CD4-positive, alpha-beta T cell (primary cell): ENCODE measurements at places on chromosomes 4 and X.

GRCh38 chrX:136585960-136586359 lies 53.9 kb downstream of the VGLL1 start:
- no peak for DNase-seq

GRCh38 chrX:21779095-21779494 lies 21.2 kb upstream of the SMPX start:
- no peak for DNase-seq

GRCh38 chr4:143252478-143252877 lies 67.8 kb downstream of the USP38 start:
- no peak for DNase-seq

DNA sequence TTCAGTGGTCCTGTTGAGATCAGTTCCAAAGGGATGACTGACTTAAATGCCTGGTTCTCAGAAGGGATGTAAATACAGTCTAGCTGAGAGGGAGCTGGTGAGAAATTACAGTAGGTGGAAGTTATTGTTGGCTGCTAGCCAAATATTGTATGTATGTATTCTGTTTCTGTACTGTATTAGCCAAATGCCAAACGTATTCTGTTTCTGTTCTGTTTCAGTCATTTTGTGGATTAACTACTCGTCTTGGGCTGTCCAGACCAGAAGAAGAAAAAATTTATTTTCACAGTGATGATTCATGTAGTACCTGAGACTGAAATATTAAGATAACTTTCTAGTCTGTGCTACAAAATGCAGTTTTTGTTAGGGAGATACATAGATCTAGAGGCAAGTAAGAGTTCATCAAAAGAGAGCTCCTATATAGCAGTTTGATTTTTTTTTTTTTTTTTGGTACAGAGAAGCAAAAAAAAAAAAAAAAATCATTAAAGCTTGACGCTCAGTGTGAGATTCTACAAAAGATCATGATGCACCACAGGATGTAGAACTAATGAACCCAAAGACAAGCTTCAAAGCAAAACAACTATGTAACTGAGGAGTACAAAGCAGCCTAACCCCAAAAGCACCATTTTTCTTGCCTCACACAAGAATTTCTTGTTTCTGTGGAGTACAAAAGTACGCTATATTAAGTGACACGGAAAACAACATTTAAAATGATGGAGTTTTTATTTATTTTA lies 54.8 kb downstream of the CASP6 start:
- DNase-seq, result no peak

DNA sequence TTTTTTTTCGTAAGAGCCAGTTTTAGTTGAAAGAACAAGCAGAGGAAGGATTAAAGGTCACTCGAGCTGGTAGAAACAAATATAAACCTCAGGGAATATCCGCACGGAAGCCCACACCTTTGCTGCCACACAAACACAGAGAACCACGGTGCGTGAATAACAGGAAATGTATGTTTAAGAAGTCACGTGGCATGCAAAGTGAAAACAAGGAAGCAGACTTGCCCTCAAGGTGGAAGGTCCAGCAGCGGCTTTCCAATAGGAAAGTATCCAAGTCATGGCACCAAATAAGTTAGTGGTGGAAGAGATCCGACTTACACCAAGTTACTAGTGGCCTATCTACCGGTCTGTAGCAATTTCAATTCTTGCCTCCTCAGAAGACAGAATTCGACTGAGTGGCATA lies 215.5 kb downstream of the HHIP start:
- no peak for DNase-seq

- no peak for DNase-seq
Measured at GRCh38 chr4:188960411-188961093, 821.3 kb downstream of the TRIML1 start.

GRCh38 chrX:17860179-17860780 lies 818 bp downstream of the RAI2 start:
- no peak for DNase-seq

DNA sequence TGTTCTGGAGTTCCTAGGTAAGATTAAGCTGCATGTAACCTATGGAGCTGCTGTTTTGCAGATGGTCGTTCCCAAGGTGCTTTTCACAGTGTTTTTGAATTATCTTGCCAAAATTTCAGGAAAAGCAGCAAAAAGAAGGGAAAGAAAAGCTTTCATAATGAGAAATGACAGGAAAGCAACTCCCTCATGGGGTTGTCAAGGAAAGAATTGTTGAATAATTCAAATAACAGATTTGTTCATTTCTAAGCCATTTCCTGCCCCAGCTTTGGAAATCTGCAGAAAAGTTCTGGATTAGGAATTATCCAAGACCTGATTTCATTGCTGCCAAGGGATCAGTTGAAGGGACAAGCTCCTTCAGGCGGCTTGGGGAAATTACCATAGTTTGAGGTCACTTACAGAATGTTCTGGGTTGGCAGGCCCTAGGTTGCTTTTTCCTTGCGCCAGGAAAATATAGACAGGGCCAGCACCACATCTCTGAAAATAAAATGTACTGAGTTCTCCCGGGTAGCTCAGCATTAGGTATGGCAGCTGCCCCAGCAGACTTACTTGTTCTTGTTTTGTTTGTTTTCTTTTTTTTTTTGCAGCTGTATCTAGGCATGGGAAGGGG lies 354.7 kb downstream of the STIM2 start:
- no peak for DNase-seq

- no peak for DNase-seq
Measured at GRCh38 chr4:30950737-30951136, 230.6 kb downstream of the PCDH7 start.

GRCh38 chrX:16745659-16746058 lies 26.2 kb downstream of the SYAP1 start:
- no peak for DNase-seq

DNA sequence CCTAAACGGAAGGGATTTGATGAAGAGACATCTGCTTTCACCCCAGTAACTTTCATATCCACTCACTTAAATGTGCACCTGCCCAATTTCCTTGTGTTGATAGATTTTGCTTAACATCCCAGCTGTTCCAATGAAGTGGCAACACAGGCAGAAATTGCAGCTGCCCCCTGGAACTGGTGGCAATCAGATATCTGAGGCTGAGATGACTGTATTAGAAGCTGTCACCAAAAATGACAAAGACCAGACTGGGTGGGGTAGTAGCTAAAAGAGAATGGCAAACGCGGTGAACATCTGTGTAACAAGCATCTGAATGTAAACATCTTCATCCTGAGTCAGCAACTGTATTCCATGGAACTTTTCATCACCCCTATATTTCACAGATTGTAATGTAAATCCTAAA lies 17.1 kb downstream of the GABRA2 start:
- DNase-seq, result no peak

GRCh38 chrX:154775419-154776349 lies 13.0 kb downstream of the DKC1 start:
- no peak for DNase-seq

GRCh38 chr4:84684361-84684760 lies 101.4 kb downstream of the CDS1 start:
- DNase-seq, result no peak

- DNase-seq, result no peak
Measured at GRCh38 chrX:130120321-130120731, 10.0 kb upstream of the ELF4 start.

- peak; percentile 30 for DNase-seq
Measured at GRCh38 chrX:12894074-12895030, 12.1 kb upstream of the TLR8 start.

- DNase-seq, result no peak
Measured at GRCh38 chr4:147678796-147679549, 5.0 kb downstream of the PRMT9 start.

GRCh38 chr4:178811356-178811755 lies 1369.1 kb upstream of the AGA start:
- DNase-seq, result no peak

DNA sequence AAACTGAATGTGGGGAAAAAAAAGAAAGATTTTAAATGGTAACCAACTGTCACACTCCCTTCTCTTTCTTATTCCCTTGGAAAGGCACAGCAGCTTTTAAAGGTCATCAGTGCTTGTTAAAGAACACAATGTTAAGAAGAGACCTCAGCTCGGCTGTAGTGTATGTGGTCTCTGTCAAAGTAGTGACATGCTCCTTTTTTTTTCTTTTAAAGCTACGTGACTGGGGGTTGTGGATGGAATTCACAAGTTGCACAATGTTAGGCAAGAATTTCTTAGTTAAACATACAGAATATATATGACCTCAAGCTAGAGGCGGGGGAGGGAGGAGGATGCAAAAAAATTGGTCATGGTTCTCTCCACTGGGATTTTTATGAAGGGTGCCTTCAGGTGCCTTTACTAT lies 45.6 kb downstream of the OCRL start:
- no peak for DNase-seq

DNA sequence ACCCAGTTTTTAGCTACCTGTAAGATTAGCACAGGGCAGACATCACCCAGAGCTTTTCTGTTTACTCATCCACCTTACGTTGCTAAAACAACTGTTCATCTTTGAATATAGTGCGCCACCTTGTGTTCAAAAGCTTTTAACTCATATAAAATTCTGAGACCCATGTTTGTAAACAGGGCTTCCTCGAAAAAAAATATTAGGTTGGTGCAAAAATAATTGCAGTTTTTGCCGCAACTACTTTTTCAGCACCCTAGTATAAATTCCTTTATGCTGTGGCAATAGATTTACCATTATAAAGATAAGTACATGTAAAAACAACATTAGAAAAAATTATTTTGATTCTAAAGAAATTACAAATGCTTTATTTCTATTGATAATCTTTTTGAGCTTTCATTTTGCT lies 147.9 kb downstream of the LRBA start:
- no peak for DNase-seq

- DNase-seq, result no peak
Measured at GRCh38 chrX:11793734-11794133, 35.7 kb downstream of the MSL3 start.

- no peak for DNase-seq
Measured at GRCh38 chr4:157104541-157104940, 28.6 kb downstream of the GLRB start.

- DNase-seq, result no peak
Measured at GRCh38 chr4:132540797-132541196, 608.3 kb upstream of the PCDH10 start.

DNA sequence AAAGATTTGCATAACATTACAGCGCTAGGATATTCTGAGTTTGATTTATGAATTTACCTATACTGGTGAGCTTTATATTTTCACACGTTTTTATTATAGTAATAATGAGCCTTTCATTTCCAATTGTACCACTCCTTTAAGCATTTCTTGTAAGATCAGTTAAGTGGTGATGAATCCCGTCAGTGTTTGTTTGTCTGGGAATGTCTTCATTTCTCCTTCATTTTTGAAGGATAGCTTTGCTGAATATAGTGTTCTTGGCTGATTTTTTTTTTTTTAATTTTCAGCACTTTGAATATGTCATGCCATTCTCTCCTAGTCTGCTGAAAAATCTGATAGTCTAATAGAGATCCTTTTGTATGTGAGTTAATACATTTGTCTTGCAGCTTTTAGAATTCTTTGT lies 70.1 kb downstream of the IL15 start:
- DNase-seq, result no peak

DNA sequence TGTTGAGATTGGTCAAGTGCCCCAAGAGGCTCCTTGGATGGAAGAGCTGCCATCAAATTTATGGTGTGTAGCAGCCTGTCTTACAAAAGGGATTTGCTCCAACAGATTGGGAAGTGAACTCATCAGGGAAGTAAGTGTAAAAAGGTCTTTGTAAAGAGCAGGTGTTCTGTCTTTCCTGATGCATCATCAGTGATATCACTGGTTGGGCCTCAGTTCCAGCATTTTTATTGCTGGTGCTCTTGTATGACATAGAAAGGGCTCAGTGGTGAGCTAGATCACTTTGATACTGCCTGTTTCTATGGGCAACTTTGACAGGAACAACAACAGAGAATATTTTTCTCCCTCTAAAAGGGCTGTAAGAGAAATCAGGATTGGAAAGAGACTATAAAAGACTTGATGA lies 8.7 kb upstream of the GABRE start:
- no peak for DNase-seq

DNA sequence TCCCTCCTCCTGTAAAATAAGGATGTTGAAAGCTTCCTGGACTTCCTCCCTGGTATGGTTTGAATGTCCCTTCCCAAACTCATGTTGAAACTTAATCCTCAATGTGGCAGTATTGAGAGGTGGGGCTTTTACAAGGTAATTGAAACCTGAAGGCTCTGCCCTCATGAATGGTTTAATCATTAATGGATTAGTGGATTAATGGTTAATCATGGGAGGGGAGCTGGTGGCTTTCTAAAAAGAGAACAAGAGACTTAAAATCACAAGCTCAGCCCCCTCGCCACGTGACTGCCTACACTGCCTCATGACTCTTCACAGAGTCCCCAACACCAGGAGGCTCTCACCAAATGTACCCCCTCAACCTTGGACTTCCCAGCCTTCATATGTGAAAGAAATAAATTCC lies 124.6 kb upstream of the ANXA3 start:
- no peak for DNase-seq

DNA sequence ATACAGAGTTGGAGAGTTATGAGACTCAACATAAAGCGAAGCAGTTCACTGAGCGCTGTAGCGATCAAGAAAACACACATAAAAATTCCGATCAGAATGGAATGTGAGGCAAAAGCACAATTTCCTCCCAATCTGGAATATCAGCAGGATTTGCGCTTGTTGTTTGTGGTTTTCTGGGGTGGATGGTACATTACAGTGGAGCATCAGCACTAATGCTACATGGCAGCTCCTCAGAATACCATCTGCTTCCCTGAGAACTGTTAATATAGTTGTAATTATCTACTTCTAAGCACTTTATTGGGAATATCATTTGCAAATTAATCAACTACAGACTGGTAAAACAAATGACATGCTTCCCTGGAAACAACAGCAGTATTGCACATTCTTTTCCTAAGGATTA lies 324.1 kb upstream of the PPARGC1A start:
- no peak for DNase-seq

DNA sequence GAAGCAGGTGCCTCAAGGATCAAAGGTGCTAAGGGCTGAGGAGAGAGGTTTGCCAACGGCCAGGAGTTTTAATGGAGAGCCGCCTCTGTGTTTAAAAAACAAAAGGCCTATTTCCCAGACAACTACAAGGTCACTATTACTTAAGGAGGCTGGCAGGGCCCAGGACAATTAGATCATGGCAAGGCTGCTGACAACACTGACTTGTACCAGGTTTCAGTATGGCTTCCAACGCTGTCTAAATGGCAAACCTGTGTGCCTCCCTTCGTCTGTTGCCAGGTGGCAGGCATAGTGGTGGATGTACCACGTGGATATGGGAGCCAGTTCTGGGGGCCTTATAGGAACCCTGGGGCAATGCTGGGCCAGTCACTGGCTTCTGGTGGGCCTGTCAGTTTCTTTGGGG lies 41.0 kb downstream of the NSG1 start:
- DNase-seq, result no peak

GRCh38 chrX:42748067-42748850 lies 29.7 kb downstream of the PPP1R2C start:
- no peak for DNase-seq
